Neural crest cell (in vitro differentiated cells): ENCODE measurements at places on chromosomes 2 and 18.

DNA sequence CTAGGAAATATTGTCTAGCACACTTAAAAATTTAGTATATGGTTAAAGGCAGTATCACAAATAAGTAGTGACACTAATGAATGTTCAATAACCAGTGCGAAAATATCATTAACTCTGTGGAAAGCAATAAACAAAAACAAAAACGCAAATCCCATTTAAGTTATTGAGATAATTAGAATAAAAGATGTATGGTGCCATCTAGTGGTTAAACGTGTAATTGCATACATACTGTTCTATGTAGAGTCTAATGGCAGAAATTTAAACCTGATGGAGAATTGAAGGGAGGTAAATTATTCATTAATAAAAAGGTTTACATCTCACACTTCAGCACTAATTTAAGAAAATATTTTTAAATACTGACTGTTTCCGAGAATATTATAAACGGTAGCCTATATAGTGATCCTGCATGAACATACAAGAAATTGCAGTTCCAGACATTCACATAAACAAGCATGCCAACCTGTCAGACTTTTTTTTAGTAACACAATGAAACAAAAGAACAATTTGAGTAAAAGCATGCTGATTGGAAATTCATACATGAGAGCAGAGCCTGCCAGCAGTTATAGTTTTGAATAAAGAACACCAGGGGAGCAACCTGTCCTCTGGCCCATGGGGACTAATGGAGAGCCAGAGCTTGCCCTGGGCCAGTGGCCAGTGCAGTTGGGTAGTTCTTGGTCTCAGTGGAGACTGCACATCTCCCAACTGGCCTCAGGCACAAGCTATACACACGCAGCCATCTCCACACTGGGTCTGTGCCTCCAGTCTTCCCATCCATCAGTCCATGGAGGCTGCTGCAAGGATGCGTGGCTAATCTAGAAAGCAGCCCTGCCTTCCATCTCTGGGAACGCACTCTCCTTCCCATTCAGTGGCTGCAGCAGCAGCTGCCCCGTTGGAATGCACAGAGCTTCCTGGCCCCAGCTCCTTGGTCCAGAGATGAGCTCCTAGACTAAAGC is 28.0 kb downstream of the GCG start:
- H3K36me3 ChIP-seq = no peaks in the 10 kb centered on the region
- no peaks in the 10 kb centered on the region for H3K27me3 ChIP-seq
- no peak overlapping the region for H3K27ac ChIP-seq
- H3K4me1 ChIP-seq = no peaks in the 10 kb centered on the region

- no peak overlapping the region for H3K4me3 ChIP-seq
- no peak for DNase-seq
- H3K4me1 ChIP-seq = peaks cover 8% of the 10 kb centered on the region
- H3K27ac ChIP-seq = no peak overlapping the region
- no peaks in the 10 kb centered on the region for H3K27me3 ChIP-seq
Measured at GRCh38 chr2:182319556-182320505, 107.0 kb downstream of the PDE1A start.

DNA sequence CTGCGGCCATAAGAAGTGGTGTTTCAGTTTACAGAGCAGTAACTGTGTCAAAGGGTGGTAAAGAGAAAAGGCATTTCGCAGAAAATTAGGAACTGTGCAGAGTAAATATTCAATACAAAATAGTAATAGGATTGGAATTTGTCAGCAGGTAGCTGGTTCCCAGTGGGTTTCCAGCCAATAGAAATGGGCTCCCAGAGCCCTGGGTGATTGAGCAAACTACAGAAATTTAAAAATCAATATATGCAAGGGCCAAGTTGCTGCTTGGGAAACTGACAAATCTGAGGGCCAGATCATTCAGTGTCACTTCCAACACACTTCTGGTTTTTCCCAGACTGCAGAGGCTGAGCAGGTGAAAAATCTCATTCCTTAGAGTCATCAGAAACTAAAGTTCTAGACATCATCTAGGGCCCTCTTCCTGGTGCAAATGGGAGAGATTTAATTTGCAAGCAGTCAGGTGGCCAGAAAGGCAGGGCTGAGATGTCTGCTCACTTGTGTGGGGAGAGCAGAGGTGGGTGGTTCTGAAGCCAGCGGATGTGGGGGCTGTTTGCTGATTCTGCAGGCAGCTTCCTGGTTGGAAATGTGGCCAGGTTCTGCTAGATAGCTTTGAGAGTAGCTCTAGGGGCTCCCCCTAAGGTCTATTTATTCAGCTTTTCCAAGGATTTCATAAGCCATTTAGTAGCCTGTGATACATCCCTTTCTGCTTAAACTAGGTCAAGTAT is 182.4 kb downstream of the NCK2 start:
- no peaks in the 10 kb centered on the region for H3K27me3 ChIP-seq
- H3K36me3 ChIP-seq = peaks cover 2% of the 10 kb centered on the region
- no peak overlapping the region for H3K4me3 ChIP-seq
- H3K27ac ChIP-seq = no peak overlapping the region
- no peak for DNase-seq
- peaks cover 18% of the 10 kb centered on the region for H3K4me1 ChIP-seq

DNA sequence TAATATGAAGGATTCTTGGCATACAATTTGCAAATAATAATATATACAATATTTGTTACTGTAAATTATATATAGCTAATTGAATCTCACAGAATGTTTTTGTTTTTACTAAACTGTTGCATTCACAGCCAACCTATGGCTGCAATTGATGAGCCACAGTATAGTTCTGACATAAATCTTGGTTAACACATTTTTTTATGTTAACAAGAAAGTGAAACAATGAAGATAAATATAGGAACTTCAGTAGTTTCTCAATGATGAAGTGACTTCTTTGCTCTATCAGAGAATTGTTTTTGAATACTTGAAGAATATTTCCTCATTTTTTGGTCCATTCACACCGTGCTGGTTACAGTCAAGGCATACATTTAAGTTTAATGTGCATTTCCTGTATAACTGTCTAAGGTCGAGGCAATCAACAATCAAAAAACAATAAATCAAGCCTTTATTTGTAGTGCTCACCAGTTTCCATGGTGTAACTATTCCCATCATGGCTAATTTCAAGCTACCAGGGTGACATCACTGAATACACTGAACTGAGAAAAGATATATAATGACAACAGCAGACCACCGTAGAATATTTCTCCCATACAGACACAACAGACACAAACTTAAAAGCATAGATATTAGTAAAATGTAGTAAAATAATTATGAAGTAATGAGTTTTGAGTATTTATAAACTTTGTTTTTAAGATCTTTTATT is 12.9 kb upstream of the ETAA1 start:
- peaks cover 14% of the 10 kb centered on the region for H3K36me3 ChIP-seq
- no peaks in the 10 kb centered on the region for H3K27me3 ChIP-seq
- H3K27ac ChIP-seq = no peak overlapping the region

- H3K4me3 ChIP-seq = no peak overlapping the region
- peaks cover 9% of the 10 kb centered on the region for H3K4me1 ChIP-seq
- no peak for DNase-seq
- no peaks in the 10 kb centered on the region for H3K36me3 ChIP-seq
- no peaks in the 10 kb centered on the region for H3K27me3 ChIP-seq
- H3K27ac ChIP-seq = no peak overlapping the region
Measured at GRCh38 chr18:45506951-45507350, 108.3 kb upstream of the SLC14A2 start.

GRCh38 chr2:191582355-191582754 is 95.6 kb upstream of the NABP1 start:
- no peak overlapping the region for H3K4me3 ChIP-seq
- no peak overlapping the region for H3K27ac ChIP-seq
- no peaks in the 10 kb centered on the region for H3K27me3 ChIP-seq
- H3K4me1 ChIP-seq = peaks cover 7% of the 10 kb centered on the region

- no peaks in the 10 kb centered on the region for H3K4me1 ChIP-seq
- H3K36me3 ChIP-seq = no peaks in the 10 kb centered on the region
- H3K27ac ChIP-seq = no peak overlapping the region
- H3K4me3 ChIP-seq = no peak overlapping the region
- DNase-seq = no peak
Measured at GRCh38 chr2:7934476-7934875, 747.4 kb upstream of the ID2 start.

DNA sequence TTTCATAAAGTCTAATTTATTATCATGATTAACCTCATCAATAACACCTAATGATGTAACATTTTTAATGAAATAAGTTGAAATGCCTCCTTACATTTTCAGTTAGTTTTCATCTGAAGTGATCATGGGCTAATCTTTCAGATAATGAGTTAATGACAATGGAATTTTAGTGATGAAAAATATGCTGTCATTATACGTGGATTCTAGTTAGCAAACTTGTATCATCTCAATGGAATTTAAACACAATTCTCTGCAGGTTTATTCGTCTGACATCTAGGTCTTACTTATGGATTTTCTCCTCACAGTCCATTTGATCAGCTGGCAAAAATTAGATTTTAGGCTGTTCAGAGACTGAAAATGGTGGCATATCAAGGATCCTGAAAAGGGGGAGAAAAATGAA is 885.0 kb downstream of the SLC4A3 start:
- no peaks in the 10 kb centered on the region for H3K36me3 ChIP-seq
- no peak for DNase-seq
- no peaks in the 10 kb centered on the region for H3K4me1 ChIP-seq
- H3K27me3 ChIP-seq = peaks cover 2% of the 10 kb centered on the region
